ENCODE measurements at places on chromosomes 11 and 22.

- no peak for DNase-seq
These were observed 77.5 kb downstream of the PPFIBP2 start for GRCh38 chr11:7591107-7591894.

- no peak for DNase-seq
These were observed 46.9 kb downstream of the SMIM38 start for GRCh38 chr11:69202511-69203221.

GRCh38 chr22:30969532-30970355, 679 bp downstream of the TUG1 start:
- DNase-seq, result no peak

DNA sequence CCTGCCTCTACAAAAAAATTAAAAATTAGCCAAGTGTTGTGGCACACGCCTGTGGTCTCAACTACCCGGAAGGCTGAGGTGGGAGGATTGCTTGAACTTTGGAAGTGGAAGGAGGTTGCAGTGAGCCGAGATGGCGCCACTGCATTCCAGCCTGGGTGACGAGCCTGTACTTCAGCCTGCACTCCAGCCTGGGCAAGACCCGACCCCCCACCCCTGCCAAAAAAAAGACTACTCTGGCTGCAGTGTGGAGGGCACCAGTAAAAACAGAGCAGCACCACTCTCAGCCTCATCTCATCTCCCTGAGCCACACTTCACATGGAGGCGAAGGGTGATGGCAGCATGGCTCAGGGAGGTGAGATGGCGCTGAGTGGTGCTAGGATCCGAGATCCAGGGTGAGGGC, 50.3 kb upstream of the THY1 start:
- no peak for DNase-seq

DNA sequence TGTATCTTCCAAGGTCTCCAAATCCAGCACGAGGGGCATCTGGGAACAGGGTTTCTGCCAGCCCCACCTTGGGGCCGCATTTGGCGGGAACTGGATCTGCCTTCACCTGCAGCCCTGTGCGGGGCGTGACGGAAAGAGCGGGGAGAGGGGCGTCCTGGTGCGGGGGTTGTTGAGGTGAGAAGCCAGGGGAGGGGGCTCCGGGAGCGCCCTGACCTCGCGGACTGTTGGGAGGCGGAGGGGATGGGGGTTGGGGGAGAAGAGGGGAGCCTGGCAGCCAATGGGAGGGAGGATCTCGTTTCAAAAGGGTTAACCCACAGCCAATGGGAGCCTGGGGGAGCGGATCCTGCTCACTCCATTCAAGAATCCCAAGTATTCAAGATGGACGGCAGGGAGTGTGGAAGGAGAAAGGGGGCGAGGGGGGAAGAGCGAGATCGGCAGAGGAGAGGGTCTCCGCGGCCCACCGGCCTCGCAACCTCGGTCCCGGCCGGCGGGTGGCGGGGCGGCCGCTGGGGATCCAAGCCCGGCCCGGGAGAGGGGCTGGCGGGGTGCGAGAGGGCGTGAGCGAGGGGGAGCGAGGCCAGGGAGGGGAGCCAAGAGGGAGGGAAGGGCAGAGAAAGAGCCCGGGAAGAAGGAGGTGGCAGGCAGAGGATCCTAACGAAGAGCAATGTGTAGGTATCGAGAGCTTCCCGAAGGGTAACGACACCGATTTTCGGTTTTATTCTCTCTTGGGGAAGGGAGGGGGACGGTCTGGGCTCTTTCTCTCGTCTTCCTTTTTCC, 11.5 kb downstream of the YPEL4 start:
- no peak for DNase-seq

- no peak for DNase-seq
These were observed 53.8 kb upstream of the TTC12 start for GRCh38 chr11:113260541-113260940.

DNA sequence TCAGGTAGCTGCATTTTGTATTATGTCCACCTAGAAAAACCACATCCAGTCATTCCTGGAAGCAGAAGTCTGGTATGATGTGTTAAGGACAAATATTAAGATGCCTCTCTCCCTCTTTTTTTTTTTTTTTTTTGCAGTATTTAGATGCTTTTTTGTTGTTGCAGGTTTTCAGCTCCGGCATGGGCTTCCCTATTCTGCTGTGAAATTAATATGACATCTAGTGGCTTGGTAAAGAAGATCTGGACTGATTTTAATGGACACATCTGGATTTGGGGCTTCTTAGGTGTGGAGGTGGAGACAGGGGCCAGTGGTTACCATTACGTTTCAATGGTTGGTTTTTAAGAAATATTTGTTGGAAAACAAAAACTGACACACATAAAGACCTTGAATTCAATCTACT, 47.5 kb upstream of the RASSF10 start:
- no peak for DNase-seq

DNA sequence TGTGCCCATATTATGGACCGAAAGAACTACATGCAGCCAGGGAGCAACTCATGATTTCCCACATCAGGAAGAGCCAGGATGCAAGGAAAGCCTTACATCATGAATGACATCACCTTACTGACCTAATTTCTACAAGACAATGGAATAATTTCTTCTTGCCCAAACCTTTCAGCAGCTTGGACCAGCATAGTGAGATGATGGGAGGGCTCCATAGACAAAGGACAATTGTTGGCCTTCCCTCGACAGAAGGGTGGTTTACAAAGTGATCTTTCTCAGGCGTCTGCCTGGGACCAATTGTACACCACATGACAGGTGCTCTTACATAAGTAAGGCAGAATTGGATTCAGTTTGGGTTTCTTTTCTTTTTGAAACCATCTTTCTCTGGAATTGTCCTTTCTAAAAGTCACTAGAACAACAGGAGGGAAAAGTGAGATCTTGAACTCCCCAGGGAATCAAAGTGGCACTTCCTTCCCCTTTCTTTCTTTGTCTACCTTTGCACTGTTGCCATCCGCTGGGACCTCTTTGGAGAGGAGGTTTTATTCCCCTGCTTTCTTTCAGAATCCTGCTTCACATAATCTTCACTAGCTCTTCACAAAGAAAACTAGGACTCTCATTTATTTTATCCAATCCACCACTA, 51.7 kb upstream of the PAK1 start:
- DNase-seq, result no peak

Data from cortex of kidney (tissue), 1 donor.